ENCODE measurements at places on chromosomes 7 and 10. TPM values are rescaled to one million over a fixed set of nuclear protein-coding genes. Genes with fewer than 3 reads are reported as not detected.

GRCh38 chr7:112080978-112081377, 125.2 kb downstream of the DOCK4 start:
- no peaks in the 10 kb centered on the region for H3K36me3 ChIP-seq
- no peaks in the 10 kb centered on the region for H3K27me3 ChIP-seq
- DNase-seq, result no peak
- no peak overlapping the region for H3K27ac ChIP-seq

DNA sequence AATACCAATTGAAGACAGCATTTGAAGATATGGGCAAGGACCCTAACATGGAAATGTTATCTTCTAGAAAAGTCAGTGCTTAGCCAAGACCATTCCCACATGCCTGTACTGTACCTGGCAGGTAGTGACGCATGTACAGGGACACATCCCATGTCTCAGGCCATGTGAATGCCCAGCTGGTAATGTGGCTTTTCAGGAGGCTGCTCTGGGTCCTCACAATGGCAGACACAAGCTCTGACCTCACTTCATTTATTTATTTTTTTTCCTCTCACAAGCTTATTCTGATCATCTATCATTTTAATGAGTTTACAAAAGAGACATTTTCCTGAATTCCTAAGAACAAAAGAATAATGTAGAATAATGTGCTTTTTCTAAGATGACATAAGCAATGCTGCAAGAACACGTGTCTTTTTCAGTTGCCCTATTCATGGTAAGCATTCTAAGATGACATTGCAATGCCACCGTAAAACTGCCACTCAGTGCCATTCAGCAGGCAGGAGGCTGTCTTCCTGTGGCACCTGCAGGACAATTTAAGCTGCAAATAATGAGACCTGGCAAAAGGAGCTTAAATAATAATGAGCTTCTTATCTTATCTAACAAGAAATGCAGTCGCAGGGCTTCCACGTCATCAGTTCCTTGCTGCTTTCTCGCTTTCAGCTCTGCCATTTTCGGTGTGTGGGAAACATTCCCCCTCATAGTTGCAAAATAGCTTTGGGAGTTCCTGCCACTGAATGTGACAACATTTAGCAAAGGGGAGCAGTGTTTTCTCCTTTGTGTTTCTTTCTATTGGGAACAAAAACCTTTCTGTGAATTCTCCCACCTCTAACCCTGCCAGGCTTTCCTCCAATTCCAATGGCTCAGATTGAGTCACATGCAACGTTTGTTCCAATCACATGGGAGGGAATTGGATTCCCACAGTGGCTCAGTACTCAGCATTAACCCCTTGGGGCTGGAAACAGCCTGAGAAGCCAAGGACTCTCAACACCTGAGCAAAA, 113.0 kb downstream of the SEC23IP start:
- no peak overlapping the region for H3K27ac ChIP-seq
- no peak for DNase-seq

DNA sequence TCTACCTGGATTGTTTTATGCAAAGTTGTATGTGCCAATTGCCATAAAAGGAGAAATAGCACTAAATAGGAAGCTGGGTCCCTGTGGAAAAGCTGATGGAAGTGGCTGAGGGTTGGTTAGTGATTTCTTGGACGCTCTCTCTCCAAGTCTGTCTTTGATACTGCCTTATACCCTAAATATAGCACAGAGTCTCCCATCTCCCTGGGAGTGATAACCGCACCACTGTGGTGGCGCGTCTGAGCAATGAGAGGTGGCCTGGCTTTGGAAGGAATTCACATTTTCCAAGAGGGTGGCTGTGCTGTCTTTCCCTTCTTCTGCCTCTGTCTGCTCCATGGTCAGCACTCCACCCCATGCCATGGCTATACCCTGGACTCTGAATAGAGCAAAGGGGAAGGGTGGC, 31.2 kb downstream of the STMP1 start:
- no peaks in the 10 kb centered on the region for H3K36me3 ChIP-seq
- no peaks in the 10 kb centered on the region for H3K4me1 ChIP-seq
- no peaks in the 10 kb centered on the region for H3K27me3 ChIP-seq
- H3K27ac ChIP-seq, result no peak overlapping the region
- H3K4me3 ChIP-seq, result no peak overlapping the region

GRCh38 chr7:24143547-24143946, 140.4 kb upstream of the NPY start:
- no peaks in the 10 kb centered on the region for H3K27me3 ChIP-seq
- no peaks in the 10 kb centered on the region for H3K36me3 ChIP-seq
- H3K27ac ChIP-seq, result no peak overlapping the region
- no peak for DNase-seq

DNA sequence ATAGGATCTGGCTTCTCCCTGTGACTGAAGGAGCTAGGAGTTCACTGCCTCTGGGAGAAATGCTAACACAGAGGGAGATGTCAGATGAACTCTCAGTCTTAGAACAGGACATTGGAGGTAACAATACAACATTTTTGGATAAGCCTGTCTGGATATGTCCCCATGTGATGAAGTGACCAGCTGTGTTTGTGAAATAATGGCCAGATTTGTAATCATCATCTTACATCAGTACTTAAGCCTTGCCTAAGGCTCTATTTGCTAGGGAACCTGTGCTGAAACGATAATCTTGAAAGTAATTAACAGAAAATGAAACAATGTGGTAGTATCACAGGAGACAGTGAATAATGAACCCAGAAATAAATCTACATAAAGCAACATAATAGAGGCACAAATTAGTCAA, 56.2 kb downstream of the CRPPA start:
- H3K4me3 ChIP-seq, result no peak overlapping the region
- H3K36me3 ChIP-seq, result no peaks in the 10 kb centered on the region
- no peaks in the 10 kb centered on the region for H3K4me1 ChIP-seq

DNA sequence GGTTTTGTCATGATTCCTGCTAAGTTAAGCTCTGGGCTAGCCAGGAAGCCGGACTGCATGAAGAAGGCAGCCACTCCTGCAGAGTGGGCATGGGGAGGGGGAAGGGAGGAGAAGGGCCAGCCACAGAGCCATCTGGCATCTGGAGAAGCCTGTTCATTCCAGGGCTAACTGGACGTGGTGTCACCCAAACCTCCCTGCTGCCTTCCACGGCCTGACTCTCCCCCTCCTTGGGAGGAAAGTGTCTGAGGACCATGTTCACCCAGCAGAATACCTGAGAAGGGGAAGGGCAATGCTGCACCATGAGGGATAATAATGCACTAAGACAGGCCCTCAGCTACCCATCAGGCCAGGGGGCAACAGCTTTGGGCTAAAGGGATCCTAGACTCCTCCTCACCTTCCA, 15.4 kb downstream of the AQP1 start:
- H3K36me3 ChIP-seq, result no peaks in the 10 kb centered on the region
- H3K27ac ChIP-seq, result no peak overlapping the region
- H3K27me3 ChIP-seq, result no peaks in the 10 kb centered on the region
- no peaks in the 10 kb centered on the region for H3K4me1 ChIP-seq

DNA sequence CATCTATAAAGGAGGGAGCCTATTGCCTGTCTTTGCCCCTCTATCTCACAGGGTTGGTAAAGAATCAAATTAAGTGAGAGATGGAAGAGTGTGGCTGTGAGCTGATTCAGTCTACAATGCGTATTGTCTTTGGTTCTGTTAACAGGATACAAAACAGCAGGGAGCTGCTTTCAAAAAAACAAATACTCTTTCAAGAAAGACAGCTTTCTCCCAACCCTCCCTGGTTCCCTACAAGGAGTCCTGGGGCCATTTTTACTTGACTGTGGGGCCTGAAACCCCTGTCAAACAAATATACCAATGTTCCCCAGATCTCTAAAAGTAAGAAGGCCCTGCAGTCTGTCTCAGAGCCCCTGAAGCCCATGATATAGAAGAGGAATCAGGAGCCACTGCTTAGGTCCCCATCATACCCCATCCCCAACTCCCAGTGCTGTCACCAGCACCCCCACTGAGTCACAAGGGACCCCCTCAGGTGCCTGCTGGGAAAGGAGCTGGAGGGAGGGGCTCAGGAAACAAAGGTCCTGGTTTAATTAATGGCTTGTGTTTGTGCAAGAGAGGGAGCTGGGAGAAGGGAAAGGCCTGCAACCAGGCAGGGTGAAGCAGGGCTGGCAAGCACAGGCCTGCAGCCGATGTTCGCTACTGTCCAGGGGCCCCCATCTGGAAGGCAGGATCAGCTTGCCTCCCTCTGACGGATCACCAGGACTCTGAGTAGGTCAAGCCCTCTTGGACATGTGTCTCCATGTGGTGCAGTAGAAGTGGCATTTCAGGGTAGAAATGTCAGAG, 182.0 kb upstream of the GHITM start:
- H3K4me3 ChIP-seq, result no peak overlapping the region
- no peaks in the 10 kb centered on the region for H3K36me3 ChIP-seq
- no peaks in the 10 kb centered on the region for H3K4me1 ChIP-seq
- DNase-seq, result no peak
- no peak overlapping the region for H3K27ac ChIP-seq

GRCh38 chr10:79939969-79940368, 8.9 kb downstream of the SFTPD start:
- no peak overlapping the region for H3K27ac ChIP-seq
- H3K36me3 ChIP-seq, result no peaks in the 10 kb centered on the region
- no peak for DNase-seq
- no peaks in the 10 kb centered on the region for H3K27me3 ChIP-seq
- no peaks in the 10 kb centered on the region for H3K4me1 ChIP-seq

GRCh38 chr7:139838876-139839275, 9.8 kb downstream of the TBXAS1 start:
- no peak overlapping the region for H3K4me3 ChIP-seq
- no peaks in the 10 kb centered on the region for H3K4me1 ChIP-seq
- no peak overlapping the region for H3K27ac ChIP-seq
- no peaks in the 10 kb centered on the region for H3K36me3 ChIP-seq
- DNase-seq, result no peak
- no peaks in the 10 kb centered on the region for H3K27me3 ChIP-seq

- peak; percentile 22 for DNase-seq
- no peak overlapping the region for H3K4me3 ChIP-seq
- H3K27me3 ChIP-seq, result no peaks in the 10 kb centered on the region
- peaks cover 12% of the 10 kb centered on the region for H3K4me1 ChIP-seq
Observed at GRCh38 chr7:117875566-117875965, 2.3 kb upstream of the CTTNBP2 start.

ACTR1A gene
- 48.5 TPM for total RNA-seq

ATG9B gene
- total RNA-seq, result 0.55 TPM

TMEM196 gene
- not detected for total RNA-seq

WDR11 gene
- 102 TPM for total RNA-seq

VPS41 gene
- total RNA-seq, result 122 TPM

CALML3 gene
- total RNA-seq, result not detected

LRRC18 gene
- not detected for total RNA-seq

BICC1 gene
- total RNA-seq, result 29.7 TPM

RSU1 gene
- 61.5 TPM for total RNA-seq

CHAT gene
- not detected for total RNA-seq

CTAGE15 gene
- total RNA-seq, result 0.27 TPM

ADARB2 gene
- 2.6 TPM for total RNA-seq
